ENCODE measurements at places on chromosomes 6 and 20.

GRCh38 chr6:130412556-130413290 lies 46.9 kb downstream of the TMEM200A start:
- DNase-seq, result peak; percentile 49

DNA sequence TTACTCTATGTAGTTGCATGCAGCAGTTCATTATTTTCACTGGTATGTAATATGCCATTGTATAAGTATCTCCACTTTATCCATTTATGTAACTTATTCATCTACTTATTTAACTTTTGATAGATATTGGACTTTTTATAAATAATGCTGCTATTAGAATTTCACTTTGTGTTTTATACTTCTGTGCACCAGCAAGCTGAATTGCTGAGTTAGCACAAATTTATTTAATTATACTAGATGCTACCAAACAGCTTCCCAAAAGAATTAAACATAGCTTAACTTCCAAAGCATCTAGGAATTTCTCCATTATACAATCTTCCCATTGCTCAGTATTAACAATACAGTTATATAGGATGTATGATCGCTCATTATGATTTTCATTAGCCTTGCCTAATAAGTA lies 308.0 kb upstream of the FKBP1C start:
- no peak for DNase-seq

DNA sequence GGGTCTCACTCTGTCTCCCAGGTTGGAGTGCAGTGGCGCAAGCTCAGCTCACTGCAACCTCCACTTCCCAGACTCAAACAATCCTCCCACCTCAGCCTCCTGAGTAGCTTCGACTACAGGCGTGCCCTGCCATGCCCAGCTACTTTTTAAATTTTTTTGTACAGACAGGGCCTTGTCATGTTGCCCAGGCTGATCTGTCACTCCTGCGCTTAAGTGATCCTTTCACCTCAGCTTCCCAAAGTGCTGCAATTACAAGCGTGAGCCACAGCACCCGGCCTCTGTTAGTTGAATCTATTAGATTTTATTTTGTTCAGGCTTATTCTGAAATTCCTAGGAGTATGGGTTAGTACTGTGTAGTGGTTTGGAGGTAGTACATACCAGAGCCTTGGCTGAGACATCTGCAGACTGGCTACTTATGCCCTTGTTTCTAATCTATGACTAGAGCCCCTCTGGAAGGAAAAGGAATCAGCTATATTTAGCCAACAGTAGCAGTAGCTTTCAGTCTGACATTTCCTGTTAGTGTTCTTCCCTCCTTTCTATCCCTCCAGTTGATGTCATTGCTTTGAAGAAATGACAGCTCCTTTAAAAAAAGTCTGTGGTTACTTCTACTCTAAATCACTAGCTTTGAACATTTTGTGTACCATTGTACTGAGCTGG lies 74.4 kb downstream of the ITCH start:
- peak; percentile 4 for DNase-seq

GRCh38 chr6:136945711-136946121 lies 23.6 kb downstream of the SLC35D3 start:
- no peak for DNase-seq

- DNase-seq, result peak; percentile 55
Measured at GRCh38 chr6:131383421-131384411, 189.3 kb upstream of the ARG1 start.

GRCh38 chr6:1131285-1132079 lies 180.4 kb upstream of the FOXQ1 start:
- DNase-seq, result peak; percentile 83

- DNase-seq, result peak; percentile 35
Measured at GRCh38 chr6:137291441-137291840, 72.3 kb upstream of the IFNGR1 start.

DNA sequence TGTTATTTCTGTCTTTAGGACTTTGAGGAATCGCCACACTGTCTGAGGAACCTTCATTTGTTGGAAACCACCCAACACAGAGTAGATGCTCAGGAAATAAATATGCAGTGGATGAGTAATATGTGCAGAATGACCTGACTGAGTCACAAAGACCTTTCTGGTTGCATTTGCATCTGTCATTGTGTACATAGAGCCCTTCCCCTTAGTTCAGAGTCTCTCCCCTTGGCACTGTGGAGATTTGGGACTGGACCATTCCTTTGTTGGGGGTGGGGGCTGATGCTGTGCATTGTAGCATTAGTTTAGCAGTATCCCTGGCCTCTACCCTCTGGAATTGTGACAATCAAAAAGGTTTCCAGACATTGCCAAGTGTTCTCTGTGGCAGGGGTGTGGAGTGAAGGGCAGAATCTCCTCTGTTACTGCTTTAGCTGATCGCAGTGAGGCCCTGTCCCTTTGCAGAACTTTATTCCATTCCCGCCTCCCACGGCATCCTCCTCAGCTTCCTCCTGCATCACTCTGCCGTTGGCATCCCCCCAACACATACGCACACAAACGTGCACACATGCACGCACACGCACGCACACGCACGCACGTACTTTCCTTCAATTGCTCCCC lies 64.5 kb downstream of the EYA2 start:
- DNase-seq, result peak; percentile 94

DNA sequence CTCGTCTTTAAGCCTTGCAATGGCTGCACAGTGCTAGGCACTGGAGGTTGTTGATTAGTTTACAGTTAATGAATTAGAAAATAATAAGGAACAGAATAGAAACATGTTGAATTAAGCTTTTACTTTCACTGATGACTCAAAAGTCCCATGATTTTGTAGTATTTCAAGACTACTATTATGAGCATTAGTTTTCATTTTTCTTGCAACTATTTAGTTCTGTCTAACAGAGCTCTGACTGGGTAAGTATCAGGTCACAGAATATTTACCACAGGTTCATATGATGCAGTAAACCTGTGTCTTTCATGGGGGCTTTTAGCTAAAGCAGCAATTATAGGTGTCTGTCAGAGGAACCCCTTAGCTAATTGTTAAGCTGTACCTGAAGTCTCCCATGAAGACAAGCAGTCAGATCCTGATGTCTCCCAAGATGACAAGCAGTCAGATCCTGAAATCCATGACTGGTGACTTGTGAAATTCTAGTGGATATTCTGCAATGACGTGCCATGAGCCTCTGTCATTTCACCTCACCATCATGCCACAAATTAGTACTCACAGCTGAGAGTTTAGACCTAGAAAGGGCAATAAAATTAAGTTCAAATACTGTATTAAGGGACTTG lies 8.2 kb upstream of the GPR31 start:
- no peak for DNase-seq

GRCh38 chr6:161064915-161065314 lies 73.3 kb downstream of the MAP3K4 start:
- DNase-seq, result no peak

- no peak for DNase-seq
Measured at GRCh38 chr20:53574259-53574789, 19.3 kb downstream of the ZNF217 start.

- no peak for DNase-seq
Measured at GRCh38 chr20:10167040-10167439, 51.6 kb upstream of the SNAP25 start.

- peak; percentile 10 for DNase-seq
Measured at GRCh38 chr6:10101551-10102252, 313.2 kb downstream of the TFAP2A start.

DNA sequence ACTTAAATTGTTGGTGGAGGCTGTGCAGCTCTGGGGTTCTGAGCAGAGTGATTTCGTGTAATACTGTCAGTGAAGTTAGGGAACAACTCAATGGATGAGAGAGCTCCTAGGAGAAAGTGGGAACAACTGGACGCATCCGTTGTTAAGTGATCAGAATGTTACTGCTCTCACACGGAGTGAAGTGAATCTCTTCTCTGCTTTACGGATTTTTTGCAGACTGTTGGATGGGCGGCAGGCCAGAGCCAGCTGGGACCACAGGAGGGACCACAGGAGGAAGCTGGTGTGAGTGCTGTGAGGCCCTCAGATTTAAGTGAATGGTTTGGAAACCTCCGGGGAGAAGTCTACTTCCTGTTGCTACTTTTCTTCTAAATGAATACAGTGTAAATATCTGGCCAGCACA lies 23.7 kb upstream of the PPP1R14C start:
- no peak for DNase-seq
